NCI-H2029 treated with DMSO at 0.1 percent for 48 hours (cell line): ENCODE measurements at places on chromosomes 12 and 14.

- no peak for DNase-seq
These were observed 29.6 kb downstream of the EEA1 start for GRCh38 chr12:92899386-92900001.

- DNase-seq: peak; percentile 80
These were observed 127.7 kb upstream of the MAX start for GRCh38 chr14:65229748-65230728.

DNA sequence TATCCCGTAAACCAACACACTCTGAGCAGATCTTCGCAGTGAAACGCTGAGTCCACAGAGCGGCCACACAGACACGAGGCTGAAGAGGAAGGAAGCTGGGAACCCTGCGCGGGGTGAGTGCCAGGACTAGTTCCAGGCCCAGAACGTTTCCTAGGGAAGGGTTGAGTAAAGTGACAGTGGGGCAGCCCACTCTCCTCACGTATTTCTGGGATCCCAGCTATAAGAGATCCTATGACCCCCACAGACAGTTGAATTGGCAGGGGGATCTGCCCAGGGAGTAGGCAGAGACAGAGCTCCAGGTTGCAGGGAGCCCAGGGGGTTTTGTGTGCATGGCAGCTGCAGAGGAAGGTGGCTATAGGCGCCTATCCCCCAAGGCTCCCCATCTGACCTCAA lies 51.1 kb downstream of the GTF2A1 start:
- DNase-seq: no peak

GRCh38 chr12:5489017-5489416 lies 57.1 kb downstream of the NTF3 start:
- DNase-seq: no peak

- no peak for DNase-seq
These were observed 1.9 kb downstream of the FBRSL1 start for GRCh38 chr12:132491761-132492378.

DNA sequence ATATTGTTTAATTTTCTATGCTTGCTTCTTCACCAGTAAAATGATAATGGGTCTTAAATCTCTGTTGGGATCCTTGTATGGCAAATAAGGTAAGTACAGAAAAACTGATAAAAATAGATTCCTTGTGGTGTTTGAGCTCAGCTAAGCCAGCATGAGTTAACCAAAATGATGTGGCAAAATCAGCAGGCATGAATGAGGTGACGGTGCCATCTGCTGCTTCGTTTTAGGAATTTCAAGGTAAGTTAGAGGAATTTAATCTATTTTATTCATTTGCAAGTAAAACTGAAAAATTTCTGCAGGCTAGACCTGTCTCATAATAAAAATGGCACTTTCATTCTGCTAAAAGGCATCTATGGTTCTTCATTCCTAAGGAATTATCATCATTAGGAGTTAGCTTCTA lies 10.0 kb upstream of the CLEC7A start:
- DNase-seq: no peak

GRCh38 chr14:36504771-36505175 lies 15.3 kb downstream of the NKX2-1 start:
- peak; percentile 89 for DNase-seq

- no peak for DNase-seq
These were observed 20.5 kb upstream of the GUCY2C start for GRCh38 chr12:14716848-14717444.

DNA sequence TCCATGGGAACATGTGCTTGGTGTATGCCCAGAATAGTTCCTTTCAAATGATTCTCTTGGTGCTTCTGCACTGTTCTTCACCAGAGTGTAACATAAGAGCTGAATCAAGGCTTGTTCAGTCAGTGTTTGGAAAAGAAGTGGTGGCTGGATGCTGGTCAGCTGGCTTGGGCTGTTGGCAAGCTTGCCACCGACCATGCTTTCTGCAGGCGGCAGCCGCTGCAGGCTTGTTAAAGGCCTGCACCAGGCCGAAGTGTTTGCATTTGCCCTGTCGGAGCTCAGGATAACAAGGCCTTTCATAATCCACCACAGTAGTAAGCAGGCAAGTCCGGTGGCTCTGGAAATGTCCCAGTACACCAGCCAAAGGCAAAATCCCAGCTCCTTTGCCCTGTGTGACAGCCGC lies 26.9 kb downstream of the DAAM1 start:
- DNase-seq: peak; percentile 95

- DNase-seq: no peak
These were observed 99.2 kb downstream of the VEZT start for GRCh38 chr12:95316798-95317197.

DNA sequence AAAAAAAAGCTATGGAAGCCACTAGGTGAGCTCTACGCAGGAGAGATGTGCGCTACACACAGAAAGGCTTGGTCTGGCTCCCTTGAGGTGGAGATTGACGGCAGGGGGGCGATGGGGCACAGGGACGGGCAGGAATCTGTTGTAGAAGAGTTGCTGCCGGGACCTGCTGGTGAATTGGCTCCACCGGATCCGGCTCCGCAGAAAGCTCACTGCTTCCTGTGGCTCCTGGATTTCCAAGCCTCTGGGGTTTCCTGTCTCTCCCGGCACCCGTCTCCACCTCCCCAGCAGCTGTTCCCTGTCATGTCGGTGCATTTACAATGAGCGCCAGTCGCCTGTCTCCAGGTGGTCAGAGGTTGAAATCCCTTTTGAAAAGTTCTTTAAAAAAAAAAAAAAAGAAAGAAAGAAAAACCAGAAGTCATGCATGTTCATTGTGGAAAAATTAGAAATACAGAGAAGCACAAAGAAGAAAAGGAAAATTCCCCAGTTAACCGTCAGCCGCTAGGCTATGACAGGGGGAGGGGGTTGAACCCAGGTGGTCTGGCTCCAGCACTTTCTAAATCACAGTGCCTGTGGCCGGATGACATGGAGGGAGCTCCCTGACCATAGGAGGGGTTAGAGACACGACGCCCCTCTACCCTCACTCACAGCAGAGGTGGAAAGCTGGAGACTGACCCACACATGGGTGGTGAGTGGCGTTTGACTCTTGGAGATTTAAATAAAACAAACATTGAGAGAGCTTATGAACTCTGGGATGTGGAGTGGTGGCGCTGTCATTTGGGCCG lies 20.8 kb downstream of the FAM222A start:
- no peak for DNase-seq

GRCh38 chr12:115799610-115800009 lies 477.9 kb downstream of the MED13L start:
- DNase-seq: no peak

DNA sequence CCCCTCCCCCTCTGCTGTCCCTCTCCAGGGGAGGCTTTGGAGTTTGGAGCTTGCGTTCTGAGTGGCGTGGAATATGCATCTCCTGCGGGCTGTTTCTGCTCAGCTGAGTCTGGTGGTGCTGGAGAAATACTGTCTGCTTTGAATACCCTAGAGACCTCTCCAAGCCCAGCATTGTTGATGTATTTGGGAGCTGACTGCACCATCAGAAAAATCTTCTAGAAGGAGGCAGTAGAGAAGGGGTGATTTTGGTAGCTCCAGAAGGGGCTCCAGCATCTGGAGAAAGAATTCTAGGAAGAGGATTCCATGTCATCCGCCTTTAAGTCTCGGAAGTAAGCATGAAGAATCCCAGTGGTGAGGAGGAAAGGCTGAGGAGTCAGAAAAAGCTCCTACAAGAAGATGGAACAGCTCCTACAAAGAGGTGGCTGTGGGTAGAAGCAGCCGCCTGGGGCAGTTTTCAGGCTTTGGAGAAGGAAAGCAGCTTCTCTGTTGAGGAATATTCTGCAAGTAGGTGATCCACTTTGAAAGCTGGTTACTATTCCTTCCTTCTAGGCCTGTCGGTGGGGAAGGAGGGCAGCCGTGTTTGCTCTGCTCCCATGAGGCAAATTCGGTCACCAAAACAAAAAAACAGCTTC lies 9.7 kb downstream of the MLXIP start:
- no peak for DNase-seq

DNA sequence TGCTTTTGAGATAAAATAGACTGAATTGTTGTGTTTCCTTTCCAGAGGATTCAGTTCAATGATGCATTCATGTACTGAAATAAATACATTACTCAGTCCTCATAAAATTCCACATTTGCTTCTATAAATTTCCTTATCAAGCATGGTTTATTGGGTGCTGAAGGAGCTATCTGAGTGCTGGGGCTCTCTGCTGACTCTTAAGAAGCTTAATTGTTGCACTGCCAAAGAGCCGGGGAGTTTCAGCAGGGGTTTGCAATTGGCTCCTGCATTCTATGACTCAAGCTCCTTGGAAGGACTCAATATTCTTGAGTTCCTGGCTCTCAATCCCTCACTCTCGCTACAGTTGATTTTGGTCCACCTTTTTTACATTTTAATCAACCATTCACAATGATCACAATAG lies 69.8 kb upstream of the PYGL start:
- no peak for DNase-seq

DNA sequence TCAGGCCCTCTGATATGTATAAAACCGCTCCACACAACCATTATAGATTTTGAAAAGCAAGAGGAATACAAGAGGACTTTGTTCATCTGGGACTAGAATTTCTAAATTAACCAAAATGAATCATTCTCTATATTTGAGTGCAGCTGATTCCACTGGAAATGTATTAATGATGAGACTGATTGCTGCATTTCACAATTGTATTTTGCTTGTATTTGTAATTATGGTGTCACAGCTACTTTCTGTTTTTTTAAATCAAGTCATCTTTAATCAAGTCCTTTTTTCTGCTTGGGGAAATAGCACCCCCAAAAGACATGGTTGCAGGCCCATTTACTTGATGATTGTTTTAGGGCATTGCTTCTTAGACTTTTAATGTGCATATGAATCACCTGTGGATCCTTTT lies 162.4 kb downstream of the KICS2 start:
- DNase-seq: no peak

GRCh38 chr14:58730792-58731464 lies 93.2 kb downstream of the DACT1 start:
- no peak for DNase-seq

GRCh38 chr12:130435826-130436225 lies 98.1 kb downstream of the PIWIL1 start:
- no peak for DNase-seq

- no peak for DNase-seq
These were observed 2.3 kb upstream of the GARIN2 start for GRCh38 chr14:67186789-67187584.

DNA sequence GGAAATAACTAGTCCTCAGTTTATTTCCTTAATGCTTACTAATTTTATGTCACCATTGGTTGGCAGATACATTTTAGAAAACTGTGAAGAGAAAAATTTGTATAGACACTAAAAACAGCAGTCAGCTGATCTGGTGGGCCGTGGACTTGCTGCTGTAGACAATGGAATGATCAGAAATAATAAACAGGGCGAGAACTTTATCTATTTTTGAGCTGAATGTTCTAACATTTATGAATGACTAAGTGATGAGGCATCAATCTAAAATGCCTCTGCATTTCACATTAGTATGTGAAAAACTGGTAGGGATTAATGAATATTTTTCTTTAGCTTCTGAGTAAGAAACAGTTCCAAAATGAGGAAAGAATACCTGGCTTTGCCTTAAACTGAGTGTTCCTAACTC lies 24.8 kb upstream of the PKP2 start:
- no peak for DNase-seq

DNA sequence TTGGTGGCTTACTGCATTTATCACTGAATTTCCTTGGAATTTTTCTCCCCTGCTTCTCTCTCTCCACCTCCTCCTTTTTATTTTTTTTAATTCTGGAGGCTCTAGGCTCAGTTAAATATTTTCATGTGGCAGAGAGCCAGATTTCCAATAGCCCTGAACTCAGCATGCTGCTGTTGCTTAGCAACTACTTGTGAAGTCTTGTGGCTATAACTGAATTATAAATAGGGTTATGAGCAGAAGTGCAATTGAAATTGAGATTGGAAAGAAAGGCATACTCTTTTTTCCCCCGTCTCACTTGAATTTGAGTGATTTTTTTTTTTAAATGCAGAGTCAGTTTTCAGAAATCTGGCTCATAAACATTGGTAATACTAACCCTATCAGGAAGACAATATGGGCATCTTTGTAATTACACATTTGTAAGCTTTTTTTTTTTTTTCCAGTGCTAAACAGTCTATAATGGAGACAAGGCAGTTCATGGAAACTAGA lies 38.3 kb downstream of the ATF7IP start:
- peak; percentile 84 for DNase-seq

GRCh38 chr14:36217732-36218131 lies 41.2 kb upstream of the PTCSC3 start:
- no peak for DNase-seq

GRCh38 chr14:33918256-33918655 lies 32.6 kb downstream of the EGLN3 start:
- no peak for DNase-seq

DNA sequence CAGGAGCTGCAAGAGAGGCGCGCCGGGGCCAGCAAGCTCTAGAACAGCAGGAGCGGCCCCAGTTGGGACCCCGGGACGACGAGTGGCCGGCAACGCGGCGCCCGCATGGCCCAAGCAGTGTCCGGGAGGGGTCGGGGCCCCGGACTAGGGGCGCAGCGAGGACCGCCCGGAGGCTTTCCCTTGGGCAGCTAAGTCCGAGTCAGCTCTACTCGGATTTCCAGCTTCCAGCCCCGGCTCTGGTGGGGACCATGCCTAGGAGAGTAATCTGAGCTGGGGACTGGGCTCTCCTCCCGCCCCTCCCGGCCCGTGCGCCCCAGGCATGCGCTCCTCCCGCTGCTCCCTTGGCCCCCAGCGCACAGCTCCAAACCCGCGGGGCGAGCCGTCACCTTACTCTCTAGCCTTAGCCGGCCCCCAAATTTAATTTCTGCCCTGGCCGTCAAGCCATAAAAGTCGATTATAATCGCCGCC lies 41.6 kb upstream of the CAPRIN2 start:
- DNase-seq: peak; percentile 4

DNA sequence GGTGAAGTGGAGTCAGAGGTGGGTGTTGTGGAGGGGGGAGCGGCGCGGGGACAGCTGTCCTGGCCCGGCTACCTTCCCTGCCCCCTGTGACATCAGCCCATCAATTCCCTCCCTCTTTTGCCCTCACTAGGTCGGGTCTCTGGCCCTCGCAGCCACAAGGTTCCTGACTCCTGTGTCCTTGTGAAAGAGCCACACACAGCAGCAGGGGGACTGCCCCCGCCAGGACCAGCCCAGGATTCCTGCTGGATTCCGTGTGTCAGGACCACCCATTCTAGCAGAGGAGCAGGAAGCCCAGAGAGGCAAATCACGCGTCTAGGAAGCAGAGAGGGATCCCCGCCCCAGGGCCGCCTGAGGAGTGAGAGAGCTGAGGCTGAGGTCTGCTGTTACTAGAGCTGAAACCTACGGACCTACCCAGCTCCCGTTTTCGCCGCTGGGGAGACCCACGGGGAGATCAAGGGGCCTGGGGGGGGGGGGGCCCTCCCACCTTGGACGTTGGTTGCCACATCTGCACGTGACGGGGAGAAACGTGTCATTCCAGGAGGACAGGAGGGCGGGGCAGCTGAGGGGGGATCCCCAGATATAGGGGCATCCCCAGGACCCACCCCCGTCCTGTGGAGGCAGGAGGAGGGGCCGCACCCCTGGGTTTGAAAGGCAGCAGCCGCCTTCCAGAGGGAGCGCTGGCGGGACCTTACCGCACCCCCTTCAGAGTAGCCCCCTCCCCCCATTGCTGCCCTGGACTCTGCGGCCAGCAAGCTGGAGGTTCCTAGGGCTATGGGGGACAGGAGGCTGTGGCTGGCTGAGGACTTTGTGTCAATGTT lies 12.5 kb upstream of the INF2 start:
- no peak for DNase-seq
